NCI-H460 (cell line): ENCODE measurements at places on chromosomes 13 and 19. TPM values are rescaled to one million over a fixed set of nuclear protein-coding genes. Genes with fewer than 3 reads are reported as not detected.

DNA sequence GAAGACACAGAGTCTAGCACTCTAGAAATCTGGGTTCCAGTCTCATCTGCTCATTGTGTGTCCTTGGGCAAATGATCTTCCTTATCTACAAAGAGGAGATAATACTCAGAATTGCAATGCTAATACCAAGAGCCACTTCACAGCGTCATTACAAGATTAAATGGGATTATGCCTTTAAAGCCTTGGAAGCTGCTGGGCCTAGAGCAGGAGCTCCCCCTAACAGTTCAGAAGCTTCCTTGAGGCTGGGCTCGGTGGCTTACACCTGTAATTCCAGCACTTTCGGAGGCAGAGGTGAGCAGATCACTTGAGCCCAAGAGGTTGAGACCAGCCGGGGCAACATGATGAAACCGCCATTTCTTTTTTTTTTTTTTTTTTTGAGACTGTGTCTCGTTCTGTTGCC is 27.6 kb downstream of the AP2S1 start:
- DNase-seq = no peak

DNA sequence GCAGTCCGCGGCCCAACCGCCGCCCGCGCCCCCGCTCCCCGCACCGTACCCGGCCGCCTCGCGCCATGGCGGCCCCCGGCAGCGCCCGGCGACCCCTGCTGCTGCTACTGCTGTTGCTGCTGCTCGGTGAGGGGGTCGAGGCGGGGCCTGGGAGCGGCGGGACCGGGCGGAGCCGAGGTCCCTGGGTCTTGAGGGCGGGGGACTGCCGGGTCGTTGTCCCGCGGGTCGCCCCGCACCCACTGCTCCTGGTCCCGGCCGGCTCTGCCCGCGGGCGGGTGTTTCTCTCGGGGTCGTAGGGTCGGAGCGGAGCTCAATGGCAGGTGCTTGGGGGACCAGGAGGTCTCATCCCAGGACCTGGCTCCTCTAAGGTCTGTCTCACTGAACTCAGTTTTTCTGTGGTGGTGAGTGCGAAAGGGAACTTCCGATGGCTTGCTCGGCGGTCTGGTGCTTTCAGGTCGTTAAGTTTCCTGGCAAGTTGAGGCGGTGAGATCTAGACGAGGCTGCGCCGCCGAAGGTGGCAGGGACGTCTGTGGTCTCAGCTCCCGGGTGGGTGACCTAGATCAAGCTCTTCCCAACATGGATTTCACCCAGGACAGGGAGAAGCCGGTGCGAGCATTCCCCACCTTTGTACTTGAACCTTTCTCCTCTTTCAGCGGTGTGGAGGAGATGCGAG is 467 bp downstream of the LAMP1 start:
- no peak for DNase-seq

DNA sequence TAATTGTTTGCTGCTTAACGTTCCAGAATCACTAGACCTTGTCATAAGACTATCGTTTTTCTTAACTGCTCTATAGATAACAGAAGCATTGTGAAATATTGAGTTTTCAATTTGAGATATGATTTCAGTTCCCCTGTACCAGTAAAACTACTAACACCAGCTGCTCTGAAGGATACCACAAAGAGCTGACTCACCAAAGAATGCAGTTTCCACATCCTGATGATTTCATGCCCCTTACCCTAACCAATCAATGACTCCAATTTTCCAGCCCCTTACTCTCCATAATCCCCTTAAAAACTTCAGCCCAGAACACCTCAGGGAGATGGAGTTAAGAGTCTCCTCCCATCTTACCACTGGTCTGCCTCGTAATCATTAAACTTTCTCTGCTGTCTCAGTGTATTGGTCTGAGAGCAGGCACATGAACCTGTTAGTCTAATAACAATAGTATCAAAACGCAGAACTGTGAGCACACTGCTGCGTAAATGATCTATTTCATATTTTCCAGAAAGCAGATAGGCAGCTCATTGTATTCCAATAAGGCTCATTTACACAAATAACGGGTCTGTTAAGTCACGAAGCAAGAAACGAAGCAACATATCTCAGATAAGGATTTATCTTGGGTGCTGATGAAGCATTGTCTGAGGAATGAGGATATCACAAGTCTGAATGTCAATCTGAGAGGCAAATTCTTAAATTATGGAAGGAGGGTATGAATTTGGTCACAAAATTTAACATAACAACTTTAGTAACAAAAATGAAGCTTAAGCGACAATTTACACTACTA is 14.1 kb upstream of the CCNA1 start:
- no peak for DNase-seq

DNA sequence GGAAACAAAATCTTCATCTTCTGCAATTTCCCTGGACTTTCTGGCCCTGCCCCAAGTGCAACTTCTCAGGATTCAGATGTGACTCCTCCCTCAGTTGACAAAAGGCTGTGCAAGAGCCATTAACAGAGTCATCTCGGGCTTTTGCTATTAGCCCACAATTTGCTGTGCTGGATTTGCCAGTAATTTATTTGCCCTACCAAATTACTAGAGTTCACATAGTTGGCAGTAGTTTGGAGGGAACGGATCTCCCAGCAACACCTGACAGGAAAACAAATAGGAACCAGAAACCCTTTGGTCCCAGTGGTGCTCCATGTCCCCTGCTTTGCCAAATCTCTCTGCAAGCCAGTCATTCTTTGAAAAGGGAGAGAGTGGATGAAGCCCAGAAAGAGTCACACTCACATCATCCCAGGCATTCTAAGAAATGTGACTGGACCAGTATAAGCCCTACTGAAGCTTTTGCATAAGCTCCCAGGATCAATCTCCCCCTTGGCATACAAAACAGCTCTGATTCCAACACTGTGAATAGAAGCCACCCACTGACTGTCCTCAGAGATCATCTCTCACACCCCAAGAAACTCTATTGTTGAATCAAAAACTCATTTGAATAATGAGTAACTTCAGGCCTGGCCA is 350.1 kb upstream of the NBEA start:
- no peak for DNase-seq

- no peak for DNase-seq
Observed at GRCh38 chr19:55160986-55161365, 3.4 kb upstream of the TNNI3 start.

- no peak for DNase-seq
Observed at GRCh38 chr13:24650161-24650560, 30.0 kb upstream of the ATP12A start.

GRCh38 chr19:52522551-52522950 is 4.9 kb upstream of the ZNF808 start:
- no peak for DNase-seq

Gene YJEFN3
- 1.3 and 2.5 TPM in 2 replicates for total RNA-seq

Gene UBL3
- total RNA-seq = 10.4 and 11.8 TPM in 2 replicates

Gene SIAH3
- not detected in 2 replicates for total RNA-seq

Gene SHC2
- total RNA-seq = 0.58 and 1.1 TPM in 2 replicates
